ENCODE measurements at places on chromosomes 2 and 18. TPM values are rescaled to one million over a fixed set of nuclear protein-coding genes. Genes with fewer than 3 reads are reported as not detected.

PDCD1 gene
- not detected for polyA plus RNA-seq

GRCh38 chr2:101909760-101910159, 82.0 kb upstream of the IL1R2 start:
- H3K4me3 ChIP-seq, result no peak overlapping the region
- H3K27ac ChIP-seq, result no peak overlapping the region
- no peaks in the 10 kb centered on the region for H3K36me3 ChIP-seq
- H3K27me3 ChIP-seq, result no peaks in the 10 kb centered on the region
- no peaks in the 10 kb centered on the region for H3K4me1 ChIP-seq
- no peak for DNase-seq

DNA sequence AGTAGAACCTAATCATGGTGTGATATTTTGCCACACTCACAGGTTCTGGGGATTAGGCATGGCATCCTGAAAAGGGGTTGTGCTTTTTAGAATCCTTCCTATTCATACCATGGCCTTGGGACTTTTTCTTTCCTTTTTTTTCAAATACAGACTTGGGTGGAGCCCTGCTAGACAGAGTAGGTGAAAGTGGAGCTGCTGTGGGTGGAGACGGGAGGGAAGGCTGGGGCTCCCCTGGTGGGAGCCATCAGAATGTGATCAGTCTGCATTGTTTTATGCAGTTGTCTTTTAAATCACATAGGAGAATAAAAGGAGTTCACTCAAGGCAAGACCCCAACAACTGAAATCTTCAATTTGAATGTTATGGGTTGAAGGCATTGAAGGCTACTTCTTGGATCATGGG, 130.2 kb downstream of the VAPA start:
- no peak overlapping the region for H3K4me3 ChIP-seq
- no peak for DNase-seq
- H3K27me3 ChIP-seq, result no peaks in the 10 kb centered on the region
- H3K4me1 ChIP-seq, result no peaks in the 10 kb centered on the region
- no peak overlapping the region for H3K27ac ChIP-seq

GRCh38 chr2:121356058-121356640, 71.1 kb upstream of the TFCP2L1 start:
- no peak overlapping the region for H3K27ac ChIP-seq
- peak; percentile 78 for DNase-seq
- H3K4me3 ChIP-seq, result no peak overlapping the region
- H3K36me3 ChIP-seq, result peaks cover 22% of the 10 kb centered on the region

DNA sequence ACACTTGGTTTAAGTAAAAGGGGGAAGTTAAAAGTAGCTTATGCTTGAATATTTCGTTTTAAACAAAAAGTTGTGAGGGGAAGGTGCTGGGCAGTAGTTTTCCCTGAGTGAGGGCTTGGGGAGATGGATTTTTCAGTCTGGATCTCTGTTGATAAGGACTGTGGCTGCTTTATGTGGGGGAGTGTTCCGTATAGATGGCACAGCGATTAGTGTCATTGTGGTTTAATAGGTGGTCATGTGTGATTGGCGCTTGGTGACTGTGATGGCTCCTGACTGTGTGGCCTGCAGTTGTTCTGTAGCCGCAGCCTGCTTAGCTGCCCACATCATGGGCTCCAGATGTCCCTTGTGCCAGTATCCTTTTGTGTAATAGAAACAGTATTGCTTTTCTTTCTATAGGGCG, 156.2 kb downstream of the WDSUB1 start:
- no peaks in the 10 kb centered on the region for H3K36me3 ChIP-seq
- no peak overlapping the region for H3K4me3 ChIP-seq
- H3K4me1 ChIP-seq, result peaks cover 53% of the 10 kb centered on the region
- H3K27ac ChIP-seq, result no peak overlapping the region
- no peak for DNase-seq
